CD8-positive, alpha-beta memory T cell (primary cell): ENCODE measurements at places on chromosomes 2 and 18. TPM values are rescaled to one million over a fixed set of nuclear protein-coding genes. Genes with fewer than 3 reads are reported as not detected.

GRCh38 chr2:111105926-111106325 lies 14.8 kb upstream of the BCL2L11 start:
- no peaks in the 10 kb centered on the region for H3K27me3 ChIP-seq
- H3K4me3 ChIP-seq: no peak overlapping the region
- no peak overlapping the region for H3K27ac ChIP-seq
- no peaks in the 10 kb centered on the region for H3K4me1 ChIP-seq
- no peak for DNase-seq
- H3K36me3 ChIP-seq: no peaks in the 10 kb centered on the region

Gene FAM124B
- not detected for total RNA-seq

GRCh38 chr2:235021752-235022151 lies 69.9 kb downstream of the SH3BP4 start:
- DNase-seq: no peak
- no peak overlapping the region for H3K4me3 ChIP-seq
- no peaks in the 10 kb centered on the region for H3K4me1 ChIP-seq
- no peaks in the 10 kb centered on the region for H3K27me3 ChIP-seq
- H3K27ac ChIP-seq: no peak overlapping the region

Gene TTR
- not detected for total RNA-seq

Gene KLHL29
- total RNA-seq: 0.11 TPM

DNA sequence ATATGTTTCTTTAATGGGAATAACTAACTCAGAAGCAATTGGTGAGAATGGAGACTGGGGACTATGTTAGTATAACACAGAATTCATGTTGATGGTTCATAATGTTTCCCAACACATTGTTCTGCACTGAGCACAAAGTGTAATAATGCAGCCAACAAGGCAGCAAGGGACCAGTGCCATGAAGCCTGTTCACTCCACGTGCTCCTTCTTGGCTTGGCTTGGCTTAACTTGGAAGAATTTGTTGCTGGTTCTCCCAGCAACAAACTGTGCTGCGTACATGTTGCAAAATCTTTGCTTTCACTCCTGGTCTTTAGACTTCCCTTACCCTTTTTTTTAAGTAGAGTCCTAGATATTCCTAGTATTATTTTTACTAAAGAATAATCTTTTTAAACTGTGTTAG lies 129.7 kb downstream of the MAP3K20 start:
- no peak overlapping the region for H3K4me3 ChIP-seq
- H3K36me3 ChIP-seq: no peaks in the 10 kb centered on the region
- no peaks in the 10 kb centered on the region for H3K27me3 ChIP-seq

- no peak overlapping the region for H3K27ac ChIP-seq
- DNase-seq: no peak
- H3K4me1 ChIP-seq: peaks cover 52% of the 10 kb centered on the region
- H3K36me3 ChIP-seq: no peaks in the 10 kb centered on the region
Measured at GRCh38 chr2:28367667-28368356, 24.8 kb upstream of the FOSL2 start.

DNA sequence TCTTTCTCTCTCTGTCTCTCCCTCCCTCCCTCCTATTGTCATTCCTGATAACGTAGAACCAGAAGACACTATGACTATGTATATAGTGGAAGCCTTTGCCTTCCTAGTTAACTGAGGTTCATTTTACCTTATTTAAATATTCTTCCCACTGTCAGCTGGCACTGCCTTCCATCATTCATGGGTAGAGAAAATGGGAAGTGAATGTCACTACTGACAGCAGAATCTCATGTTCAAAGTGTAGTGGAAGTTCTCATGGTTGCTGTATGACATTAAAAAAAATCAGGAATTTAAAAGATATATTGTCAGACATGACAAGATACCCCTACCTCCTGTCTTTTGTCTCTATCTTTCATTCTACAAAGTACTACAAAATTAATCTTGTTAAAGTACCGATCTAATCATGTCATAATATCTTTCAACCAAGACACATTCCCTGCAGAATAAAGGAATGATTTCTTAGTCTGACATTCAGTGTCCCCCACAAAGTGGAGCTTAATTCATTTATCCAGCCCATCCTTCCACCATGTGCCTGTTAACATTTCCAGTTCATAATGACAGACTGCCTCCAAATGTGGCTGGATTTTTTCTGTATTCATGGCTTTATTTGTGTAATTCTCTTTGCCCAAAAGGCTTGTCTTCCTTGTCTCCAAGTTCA lies 250.1 kb upstream of the CDH20 start:
- no peak overlapping the region for H3K4me3 ChIP-seq
- no peaks in the 10 kb centered on the region for H3K36me3 ChIP-seq
- no peak for DNase-seq
- no peak overlapping the region for H3K27ac ChIP-seq

GRCh38 chr2:121558329-121558728 lies 27.6 kb downstream of the RNU4ATAC start:
- no peaks in the 10 kb centered on the region for H3K27me3 ChIP-seq
- no peak overlapping the region for H3K4me3 ChIP-seq
- no peak for DNase-seq
- H3K4me1 ChIP-seq: no peaks in the 10 kb centered on the region
- no peaks in the 10 kb centered on the region for H3K36me3 ChIP-seq

Gene PTPN4
- 29.0 TPM for total RNA-seq

Gene PSD4
- 193 TPM for total RNA-seq

- no peaks in the 10 kb centered on the region for H3K4me1 ChIP-seq
- DNase-seq: no peak
- no peaks in the 10 kb centered on the region for H3K27me3 ChIP-seq
- H3K27ac ChIP-seq: no peak overlapping the region
Measured at GRCh38 chr2:212194396-212194795, 344.2 kb downstream of the ERBB4 start.

Gene NLRC4
- total RNA-seq: 0.16 TPM

Gene FN1
- total RNA-seq: 0.31 TPM

Gene FLACC1
- total RNA-seq: 1.8 TPM

- no peak overlapping the region for H3K27ac ChIP-seq
- no peaks in the 10 kb centered on the region for H3K27me3 ChIP-seq
Measured at GRCh38 chr2:60109744-60110143, 443.7 kb downstream of the BCL11A start.

Gene AFF3
- total RNA-seq: 0.53 TPM

GRCh38 chr2:132936261-132936660 lies 266.3 kb upstream of the LYPD1 start:
- H3K4me3 ChIP-seq: no peak overlapping the region
- H3K27ac ChIP-seq: no peak overlapping the region
- H3K4me1 ChIP-seq: no peaks in the 10 kb centered on the region
- H3K36me3 ChIP-seq: no peaks in the 10 kb centered on the region

DNA sequence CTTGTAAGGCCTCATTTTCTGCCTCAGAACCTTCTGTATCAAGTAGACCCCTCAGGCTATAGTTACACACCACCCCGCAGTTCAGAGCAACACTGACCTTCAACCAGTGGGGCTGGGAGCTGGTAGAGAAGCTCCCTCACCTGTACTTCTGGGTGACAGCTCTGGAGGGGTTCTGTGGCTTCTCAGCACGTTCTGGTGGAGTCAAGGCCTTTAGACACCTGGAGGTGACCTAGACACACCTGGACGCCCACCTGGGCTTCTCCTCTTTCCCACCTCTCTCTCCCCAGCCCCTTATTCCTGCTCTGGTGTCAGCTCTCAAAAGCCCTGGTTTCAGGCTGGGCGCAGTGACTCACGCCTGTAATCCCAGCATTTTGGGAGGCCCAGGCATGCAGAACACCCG lies 7.3 kb upstream of the CIB4 start:
- H3K36me3 ChIP-seq: no peaks in the 10 kb centered on the region
- H3K4me1 ChIP-seq: no peaks in the 10 kb centered on the region
- no peak overlapping the region for H3K4me3 ChIP-seq
- H3K27me3 ChIP-seq: no peaks in the 10 kb centered on the region
- H3K27ac ChIP-seq: no peak overlapping the region
- no peak for DNase-seq

Gene KLF11
- total RNA-seq: 5.8 TPM

Gene CHST9
- not detected for total RNA-seq

GRCh38 chr2:30979822-30980245 lies 158.4 kb downstream of the GALNT14 start:
- DNase-seq: no peak
- no peaks in the 10 kb centered on the region for H3K27me3 ChIP-seq
- no peaks in the 10 kb centered on the region for H3K36me3 ChIP-seq

- no peak overlapping the region for H3K4me3 ChIP-seq
- DNase-seq: no peak
- H3K36me3 ChIP-seq: peaks cover 6% of the 10 kb centered on the region
- H3K27ac ChIP-seq: no peak overlapping the region
- H3K27me3 ChIP-seq: no peaks in the 10 kb centered on the region
Measured at GRCh38 chr2:105772362-105772761, 27.6 kb downstream of the NCK2 start.

DNA sequence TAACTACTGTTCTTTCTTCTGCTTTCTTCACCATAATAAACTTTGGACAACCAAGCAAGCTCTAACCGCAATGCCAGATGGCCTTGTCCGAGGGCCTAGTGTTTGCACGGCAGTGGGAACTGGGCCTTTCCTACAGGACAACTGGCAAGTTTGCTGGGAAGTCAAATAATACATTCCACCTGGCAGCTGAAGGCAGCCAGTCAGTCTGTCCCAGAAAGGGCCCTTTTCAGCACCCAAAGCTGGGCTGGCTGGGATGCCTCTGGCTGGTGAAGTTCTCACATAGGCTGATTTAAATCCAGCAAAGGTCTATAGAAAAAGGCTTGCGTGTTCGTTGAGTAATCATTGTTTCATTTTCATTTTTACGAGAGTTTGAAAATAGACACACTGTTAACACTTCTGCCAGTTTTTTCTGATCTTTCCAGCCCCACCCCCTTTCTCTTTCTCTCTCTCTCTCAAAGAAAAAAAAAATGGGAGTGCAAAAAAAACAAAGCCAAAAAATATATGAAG lies 110.0 kb upstream of the EPAS1 start:
- H3K4me3 ChIP-seq: peak overlapping the region; percentile 38
- peaks cover 4% of the 10 kb centered on the region for H3K4me1 ChIP-seq
- DNase-seq: no peak

GRCh38 chr18:5963267-5963666 lies 67.9 kb upstream of the TMEM200C start:
- no peak overlapping the region for H3K4me3 ChIP-seq
- no peak for DNase-seq
- peaks cover 5% of the 10 kb centered on the region for H3K4me1 ChIP-seq
- H3K36me3 ChIP-seq: no peaks in the 10 kb centered on the region
- no peaks in the 10 kb centered on the region for H3K27me3 ChIP-seq
- no peak overlapping the region for H3K27ac ChIP-seq

GRCh38 chr18:73479477-73479876 lies 611.7 kb upstream of the NETO1 start:
- no peak for DNase-seq
- no peaks in the 10 kb centered on the region for H3K27me3 ChIP-seq

Gene GPR45
- not detected for total RNA-seq

- no peak for DNase-seq
- H3K36me3 ChIP-seq: no peaks in the 10 kb centered on the region
- no peaks in the 10 kb centered on the region for H3K4me1 ChIP-seq
- H3K4me3 ChIP-seq: no peak overlapping the region
- no peaks in the 10 kb centered on the region for H3K27me3 ChIP-seq
- H3K27ac ChIP-seq: no peak overlapping the region
Measured at GRCh38 chr2:211455216-211455841, 898.9 kb downstream of the CPS1 start.

Gene GPATCH11
- total RNA-seq: 17.8 TPM

Gene GNLY
- total RNA-seq: 7.7 TPM

DNA sequence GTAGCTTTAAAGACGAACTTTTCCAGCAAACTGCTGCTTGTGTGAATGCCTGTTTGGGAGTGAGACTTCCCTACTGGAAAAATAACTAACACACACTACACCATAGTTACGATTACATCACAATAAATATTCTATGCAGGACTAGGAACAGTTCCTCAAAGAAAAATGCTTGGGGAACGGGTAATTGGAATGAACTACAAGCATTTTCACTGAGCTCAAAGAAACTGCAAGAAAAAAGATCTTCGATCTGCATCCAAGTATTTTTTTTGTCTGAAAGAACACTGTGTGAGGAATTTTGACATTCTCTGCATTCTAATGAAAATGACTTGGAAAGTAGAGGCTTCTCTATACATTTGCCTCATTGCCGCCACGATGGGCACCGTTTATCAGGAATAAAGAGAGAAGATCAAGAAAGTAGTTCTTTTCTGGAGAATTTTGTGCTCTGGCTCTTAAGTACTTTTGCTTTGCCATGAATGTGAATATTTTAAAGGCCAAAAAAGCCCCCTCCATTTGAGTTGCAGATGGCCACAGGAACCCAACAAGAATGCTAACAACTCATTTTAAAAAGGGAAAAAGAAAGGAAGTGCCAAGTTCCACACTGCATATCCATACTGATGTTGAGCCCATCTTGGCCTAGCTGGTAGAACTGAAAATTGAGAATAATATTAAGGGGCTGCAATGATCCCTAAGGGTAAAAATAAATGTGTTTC lies 13.6 kb downstream of the LYPD1 start:
- no peaks in the 10 kb centered on the region for H3K4me1 ChIP-seq
- H3K4me3 ChIP-seq: no peak overlapping the region
- H3K27ac ChIP-seq: no peak overlapping the region

DNA sequence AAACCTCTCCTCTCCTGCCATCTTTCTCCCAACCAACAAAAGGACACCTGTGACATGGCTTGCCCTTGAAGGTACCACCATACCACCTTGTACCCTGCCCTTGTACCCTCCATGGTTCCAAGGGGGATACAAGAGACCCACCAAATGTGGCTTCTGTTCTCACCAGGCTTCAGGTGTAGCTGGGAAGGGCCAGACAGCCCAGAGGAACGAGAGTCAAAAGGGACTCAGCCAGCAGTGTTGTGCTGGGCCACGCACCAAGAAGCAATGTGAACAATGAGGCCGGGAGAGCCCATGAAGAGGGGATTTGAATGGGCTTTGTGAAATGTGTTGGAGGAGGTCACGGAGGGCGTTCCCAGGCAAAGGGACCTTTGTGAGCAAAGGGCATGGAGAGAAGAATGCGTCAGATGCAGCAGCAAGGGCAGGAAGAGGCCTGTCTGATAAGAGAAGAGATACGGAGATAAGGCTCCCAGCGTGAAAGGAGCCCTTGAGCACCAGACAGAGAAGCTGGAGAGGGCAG lies 48.6 kb downstream of the PLB1 start:
- peaks cover 43% of the 10 kb centered on the region for H3K4me1 ChIP-seq
- H3K27me3 ChIP-seq: no peaks in the 10 kb centered on the region
- DNase-seq: no peak
- H3K27ac ChIP-seq: peak overlapping the region; percentile 40
- no peaks in the 10 kb centered on the region for H3K36me3 ChIP-seq
- H3K4me3 ChIP-seq: no peak overlapping the region

GRCh38 chr2:197028230-197028629 lies 101.7 kb upstream of the PGAP1 start:
- H3K36me3 ChIP-seq: peaks cover 52% of the 10 kb centered on the region
- DNase-seq: no peak
- no peak overlapping the region for H3K27ac ChIP-seq
- no peak overlapping the region for H3K4me3 ChIP-seq
- peaks cover 15% of the 10 kb centered on the region for H3K4me1 ChIP-seq

- no peak overlapping the region for H3K27ac ChIP-seq
- no peaks in the 10 kb centered on the region for H3K27me3 ChIP-seq
- H3K36me3 ChIP-seq: no peaks in the 10 kb centered on the region
- no peak overlapping the region for H3K4me3 ChIP-seq
Measured at GRCh38 chr2:219642069-219642454, 14.6 kb downstream of the SLC4A3 start.
